Glomerular endothelial cell (primary cell): ENCODE measurements at places on chromosomes 11 and 22.

DNA sequence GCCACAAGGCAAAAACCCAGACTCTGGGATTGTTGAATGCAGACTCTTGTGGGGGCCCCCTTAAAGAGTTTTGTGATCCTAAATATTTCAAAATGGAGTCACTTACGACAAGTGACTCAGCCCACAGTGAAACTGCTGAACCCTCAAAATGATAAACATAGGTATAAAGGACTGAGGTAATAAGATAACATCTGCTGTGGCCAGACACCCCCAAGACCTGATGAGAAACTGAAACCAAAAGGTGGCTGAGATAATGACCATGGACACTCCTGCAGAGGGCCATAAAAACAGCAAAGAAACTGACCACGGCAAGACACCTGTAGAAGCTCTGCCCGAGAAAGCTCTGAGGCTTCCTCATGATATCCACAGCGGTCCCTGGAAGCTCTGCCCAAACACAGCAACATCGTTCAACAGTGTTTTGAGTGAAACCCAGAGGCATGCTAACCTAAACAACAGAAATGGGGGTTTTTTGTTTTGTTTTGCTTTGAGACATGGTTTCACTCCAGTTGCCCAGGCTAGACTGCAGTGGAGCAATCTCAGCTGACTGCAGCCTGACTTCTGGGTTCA lies 1.6 kb upstream of the PLAAT4 start:
- no peak for DNase-seq

- DNase-seq: no peak
Measured at GRCh38 chr11:2118677-2119076, 20.5 kb downstream of the IGF2 start.

GRCh38 chr11:63747011-63747410 lies 21.6 kb downstream of the ZFTA start:
- DNase-seq: no peak

GRCh38 chr11:87366763-87367405 lies 329.1 kb downstream of the TMEM135 start:
- no peak for DNase-seq

DNA sequence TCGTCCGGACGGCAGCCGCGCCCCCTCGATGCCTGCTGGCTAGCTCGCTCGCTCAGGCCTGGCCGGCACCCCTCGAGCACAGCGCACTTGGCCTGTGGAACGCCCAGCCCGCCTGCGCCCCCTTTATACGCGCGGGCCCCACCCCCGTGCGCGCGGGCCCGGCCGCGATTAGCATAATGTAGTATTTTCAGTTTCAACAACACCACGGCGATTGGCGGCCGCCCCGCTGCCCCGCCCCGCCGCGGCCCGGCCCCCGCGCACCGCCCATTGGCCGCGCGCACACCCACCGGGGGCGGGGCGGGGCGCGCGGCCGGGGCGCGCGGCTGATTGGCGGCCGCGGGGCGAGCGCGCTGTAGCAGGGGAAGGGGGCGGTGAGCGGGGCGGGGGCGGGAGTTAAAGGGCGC lies at the start of gene CDKN1C:
Gene CDKN1C (minus strand): TSS at position 98 of the 404 bp plus-strand sequence. CDS start 319 bp downstream, outside the sequence.
- DNase-seq: no peak

DNA sequence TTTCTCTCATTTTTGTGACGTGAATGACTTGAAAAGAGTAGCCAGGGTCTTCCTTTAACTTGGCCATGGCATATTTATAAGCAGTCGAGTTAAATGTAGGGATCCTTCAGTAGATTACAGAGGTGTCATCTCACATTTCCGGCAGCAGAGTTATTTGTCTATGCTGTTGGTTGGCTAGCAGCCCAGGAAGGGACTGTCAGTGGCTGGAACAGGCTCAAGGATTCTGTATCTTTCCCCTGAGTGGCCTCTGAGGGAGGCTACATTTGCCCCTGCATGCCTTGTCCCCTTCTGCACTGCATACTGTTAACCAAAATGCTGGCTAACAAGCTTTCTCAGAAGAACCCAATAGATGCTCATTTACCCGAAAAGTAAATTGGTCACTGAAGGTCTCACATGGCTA lies 187.6 kb downstream of the PGR start:
- no peak for DNase-seq

GRCh38 chr11:95138448-95138847 lies 48.8 kb downstream of the ENDOD1 start:
- no peak for DNase-seq

- DNase-seq: no peak
Measured at GRCh38 chr11:127485541-127485940, 485.0 kb upstream of the KIRREL3 start.

DNA sequence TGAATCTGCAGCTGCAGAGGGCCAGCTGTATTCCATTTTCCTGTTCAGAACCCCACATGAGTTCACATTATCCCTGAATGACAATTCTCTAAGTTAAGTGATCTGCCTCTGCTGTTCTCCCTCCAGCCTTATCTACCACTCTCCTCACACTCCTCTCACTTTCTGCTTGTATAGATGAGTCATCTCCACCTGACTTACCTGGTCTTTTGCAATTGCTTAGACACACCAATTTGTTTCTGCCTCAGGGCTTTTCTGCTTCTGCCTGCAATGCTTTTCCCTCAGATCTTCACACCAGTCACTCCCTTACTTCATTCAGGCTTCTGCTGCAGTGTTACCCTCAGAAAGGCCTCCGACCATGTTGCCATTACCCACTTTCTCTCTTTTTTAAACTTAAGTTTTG lies 118.1 kb downstream of the ATM start:
- DNase-seq: no peak

- DNase-seq: no peak
Measured at GRCh38 chr11:120235024-120235628, 4.8 kb upstream of the POU2F3 start.

DNA sequence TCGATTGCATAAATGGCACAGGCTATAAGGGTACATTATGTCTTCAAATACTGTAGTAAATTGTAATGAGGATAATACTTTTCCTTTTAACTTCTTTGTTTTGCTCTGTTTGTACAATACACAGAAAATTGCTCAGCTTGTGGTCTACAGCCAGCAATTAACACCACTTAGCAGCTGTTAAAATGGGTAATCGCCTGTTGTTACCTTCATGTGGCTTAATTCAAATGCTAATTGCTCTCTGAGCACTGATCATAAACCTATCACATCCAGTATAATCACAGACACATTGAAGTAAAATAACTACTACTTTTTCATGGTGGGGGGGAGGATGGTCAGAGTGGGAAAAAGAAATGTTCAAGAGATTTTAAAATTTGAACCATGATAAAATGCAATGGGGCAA lies 1164.1 kb upstream of the CNTN5 start:
- no peak for DNase-seq

DNA sequence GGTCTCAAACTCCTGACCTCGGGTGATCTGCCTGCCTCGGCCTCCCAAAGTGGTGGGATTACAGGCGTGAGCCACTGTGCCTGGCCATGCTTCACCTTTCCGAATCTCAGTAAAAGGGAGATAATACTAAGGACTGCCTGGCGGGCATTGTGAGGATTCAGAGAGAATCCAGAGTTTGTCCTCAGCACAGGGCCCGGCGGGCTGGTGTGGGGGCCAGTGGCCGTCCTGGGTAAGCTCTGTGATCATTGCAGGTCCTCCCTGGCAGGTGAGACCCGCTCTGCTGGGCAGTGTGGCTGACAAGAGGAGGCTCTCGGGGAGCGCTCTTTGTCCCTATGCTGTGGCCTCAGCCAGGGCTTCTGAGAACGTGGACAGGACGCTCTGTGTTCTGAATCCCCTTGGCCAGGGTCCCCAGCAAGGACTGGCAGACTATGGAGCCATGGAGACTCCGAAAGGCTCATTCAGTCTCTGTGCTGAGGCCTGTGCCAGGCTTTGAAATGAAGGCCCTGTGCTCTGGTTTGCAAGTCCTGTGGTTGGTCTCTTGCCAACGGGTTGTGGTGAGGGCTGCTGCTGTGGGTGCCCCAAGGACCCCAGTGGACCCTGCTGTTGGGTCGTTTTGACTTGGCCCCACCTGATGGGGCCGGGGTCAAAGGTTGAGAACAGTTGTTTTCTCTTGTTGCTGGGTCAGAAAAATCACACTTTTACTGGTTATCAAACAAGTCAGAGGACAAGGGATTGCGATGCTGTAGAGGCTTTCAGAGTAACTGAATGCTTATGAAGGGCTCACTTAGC lies 2.1 kb downstream of the TPCN2 start:
- DNase-seq: no peak

DNA sequence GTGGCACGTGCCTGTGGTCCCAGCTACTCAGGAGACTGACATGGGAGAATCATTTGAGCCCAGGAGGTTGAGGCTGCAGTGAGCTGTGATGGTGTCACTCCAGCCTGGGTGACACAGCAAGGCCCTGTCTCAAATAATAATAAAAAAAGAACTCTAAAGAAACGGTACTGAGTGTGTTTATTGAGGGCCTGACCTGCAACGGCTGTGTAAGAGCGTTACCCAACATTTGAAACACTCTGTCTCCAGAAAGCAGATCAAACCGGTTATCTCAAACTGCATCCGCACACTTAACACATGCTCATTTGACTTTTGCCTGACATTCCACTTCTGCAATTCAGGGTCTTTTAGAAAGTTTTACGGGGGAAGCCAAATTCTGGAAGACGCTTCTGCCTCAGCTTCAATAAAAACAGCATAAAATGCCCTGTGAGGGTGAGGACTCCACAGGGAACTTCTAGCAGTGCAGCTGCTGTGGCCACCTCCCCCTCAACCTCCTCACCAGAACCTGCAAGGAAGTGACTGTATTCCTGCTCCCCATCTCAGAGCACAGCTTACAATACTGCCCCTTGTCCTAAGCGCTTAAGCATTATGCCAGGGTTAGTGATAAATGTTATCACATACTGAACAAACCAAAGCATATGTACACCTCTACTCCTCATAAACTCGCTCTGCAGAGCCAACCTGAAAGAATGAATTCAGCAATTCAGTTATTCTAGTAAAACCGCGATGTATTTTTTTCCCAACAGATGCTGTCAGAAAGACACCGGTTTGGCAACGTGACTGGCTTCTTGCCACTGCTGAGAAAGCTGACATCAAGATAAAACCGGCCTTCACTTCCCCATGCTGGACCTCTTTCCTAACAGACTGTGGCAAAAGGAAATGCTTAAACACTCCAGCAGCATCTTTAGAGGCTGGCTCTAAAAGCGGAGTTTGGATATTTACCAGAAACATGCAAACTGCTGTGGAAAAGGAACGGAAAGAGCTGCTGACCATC lies 52.2 kb downstream of the PRDM10 start:
- DNase-seq: peak; percentile 50

DNA sequence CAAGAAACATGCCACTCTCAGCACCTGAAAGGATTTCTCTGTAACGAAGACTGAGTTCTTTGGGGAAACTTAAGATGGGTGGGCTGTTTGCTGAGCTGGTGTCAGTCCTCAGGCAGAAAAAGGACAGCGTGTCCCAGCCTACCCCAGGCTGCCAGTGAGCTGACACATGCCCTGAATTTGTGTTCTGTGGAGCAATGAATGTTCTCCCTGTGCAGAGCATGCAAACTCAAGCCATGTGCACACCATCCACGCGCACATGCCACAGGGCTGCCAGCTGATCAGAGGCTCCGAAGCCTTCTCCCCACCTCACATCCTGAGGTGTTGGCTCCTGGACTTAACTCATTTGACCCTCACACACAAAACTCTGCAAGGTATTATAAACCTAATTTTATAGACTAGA lies 104.9 kb downstream of the KCNC1 start:
- no peak for DNase-seq

DNA sequence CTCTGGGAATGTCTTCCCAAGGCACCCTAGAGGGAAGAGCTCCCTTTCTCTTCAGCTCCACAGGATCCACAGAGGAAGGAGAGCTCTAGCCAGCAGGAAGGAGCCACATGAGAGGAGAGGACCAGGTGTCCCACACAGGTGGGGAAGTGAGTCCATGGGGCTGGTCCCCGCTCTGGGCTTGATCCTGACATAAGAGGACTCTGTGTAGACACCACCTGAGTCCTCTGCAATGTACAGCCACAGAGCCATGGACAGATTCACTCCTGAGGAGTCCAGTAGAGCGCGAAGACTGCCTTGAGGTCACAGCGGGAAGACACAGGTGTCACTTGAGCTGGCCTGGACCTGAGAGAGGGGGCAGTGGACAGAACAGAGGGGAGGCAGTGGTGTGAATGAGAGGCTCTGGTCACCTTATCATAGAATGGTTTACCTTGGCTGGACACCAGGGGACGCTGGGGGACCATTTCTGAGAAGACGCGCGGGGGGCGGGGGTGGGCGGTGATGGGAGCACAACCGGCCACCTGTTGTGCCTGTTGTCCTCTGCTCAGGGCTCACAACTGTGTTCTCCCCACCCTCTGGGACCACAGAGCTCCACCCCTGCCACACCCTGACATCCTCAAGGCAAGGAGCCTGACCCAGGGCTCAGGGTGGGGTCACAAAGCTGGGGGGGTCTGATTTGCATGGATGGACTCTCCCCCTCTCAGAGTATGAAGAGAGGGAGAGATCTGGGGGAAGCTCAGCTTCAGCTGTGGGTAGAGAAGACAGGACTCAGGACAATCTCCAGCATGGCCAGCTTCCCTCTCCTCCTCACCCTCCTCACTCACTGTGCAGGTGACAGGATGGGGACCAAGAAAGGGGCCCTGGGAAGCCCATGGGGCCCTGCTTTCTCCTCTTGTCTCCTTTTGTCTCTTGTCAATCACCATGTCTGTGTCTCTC lies 128.2 kb downstream of the ZNF280B start:
- no peak for DNase-seq

DNA sequence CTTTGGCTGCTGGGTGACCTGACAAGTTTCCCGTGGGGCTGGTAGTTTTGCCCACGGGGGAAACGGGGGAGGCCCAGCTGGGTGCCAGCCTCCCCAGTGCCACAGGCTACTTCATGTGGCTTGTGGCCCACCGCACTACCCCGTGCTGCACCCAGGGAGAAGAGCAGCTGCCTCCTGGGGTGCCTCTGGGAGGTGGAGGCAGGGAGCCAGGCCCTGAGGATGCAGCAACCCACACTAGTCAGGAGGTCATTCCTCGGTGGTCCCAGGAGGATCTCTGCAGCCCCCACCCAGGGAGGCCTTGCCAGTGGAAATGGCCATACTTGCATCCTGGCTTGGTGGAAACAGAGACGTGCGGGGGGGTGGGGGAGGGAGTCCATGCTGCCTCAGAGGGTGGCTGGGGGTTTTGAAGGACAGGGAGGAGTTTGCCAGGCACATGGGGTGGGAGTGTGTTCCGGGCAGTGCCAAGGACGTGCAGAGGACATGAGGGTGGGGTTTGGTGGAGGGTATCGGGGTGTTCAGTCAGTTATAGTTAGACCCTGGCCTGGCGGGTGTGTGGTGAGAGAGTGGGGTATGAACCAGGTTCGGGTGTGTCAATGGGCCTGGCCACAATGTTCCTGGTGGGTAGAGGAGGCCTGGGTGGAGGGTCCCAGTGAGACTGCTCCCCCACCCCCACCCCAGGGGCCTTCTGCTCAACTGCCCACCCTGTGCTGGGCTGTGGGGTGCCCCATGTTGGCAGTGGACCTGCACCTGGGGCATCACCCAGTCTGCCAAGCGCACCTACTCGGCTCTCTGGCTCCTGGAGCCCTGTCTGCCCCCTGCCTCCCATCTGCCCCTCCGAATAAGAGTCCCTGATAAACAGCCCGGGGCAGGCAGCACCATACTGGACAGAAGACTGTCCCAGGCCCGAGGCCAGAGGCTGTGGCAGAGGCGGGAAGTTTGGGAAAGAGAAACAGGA lies 3.8 kb downstream of the PIM3 start:
- no peak for DNase-seq

DNA sequence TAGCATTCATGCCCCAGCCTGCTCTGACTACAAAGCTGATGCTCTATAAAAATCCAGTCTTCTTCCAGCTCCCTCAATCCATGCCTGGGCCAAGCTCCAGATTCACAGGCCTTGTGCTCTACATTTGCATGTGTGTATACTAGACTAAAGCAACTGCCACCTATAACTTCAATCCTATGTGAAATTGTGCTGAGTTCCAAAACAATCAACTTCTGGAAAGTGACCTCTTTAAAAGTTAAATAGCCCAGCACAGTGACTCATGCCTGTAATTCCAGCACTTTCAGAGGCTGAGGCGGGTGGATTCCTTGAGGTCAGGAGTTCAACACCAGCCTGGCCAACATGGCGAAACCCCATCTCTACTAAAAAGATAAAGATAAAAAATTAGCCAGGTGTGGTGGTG lies 114.3 kb upstream of the ZC3H12C start:
- DNase-seq: no peak
